ENCODE measurements at places on chromosomes 3 and 15. TPM values are rescaled to one million over a fixed set of nuclear protein-coding genes. Genes with fewer than 3 reads are reported as not detected.

DUOXA1 gene
- not detected for total RNA-seq

EIF4A2 gene
- total RNA-seq, result 483 TPM

PCOLCE2 gene
- total RNA-seq, result 586 TPM

TM4SF4 gene
- total RNA-seq, result not detected

EOMES gene
- total RNA-seq, result 0.06 TPM

HYKK gene
- total RNA-seq, result 2.2 TPM

AADACL2 gene
- total RNA-seq, result not detected

SAMMSON gene
- total RNA-seq, result not detected
